ENCODE measurements at places on chromosomes 5 and 9.

- no peak for DNase-seq
These were observed 38.4 kb upstream of the CTNNAL1 start for GRCh38 chr9:109051733-109052132.

DNA sequence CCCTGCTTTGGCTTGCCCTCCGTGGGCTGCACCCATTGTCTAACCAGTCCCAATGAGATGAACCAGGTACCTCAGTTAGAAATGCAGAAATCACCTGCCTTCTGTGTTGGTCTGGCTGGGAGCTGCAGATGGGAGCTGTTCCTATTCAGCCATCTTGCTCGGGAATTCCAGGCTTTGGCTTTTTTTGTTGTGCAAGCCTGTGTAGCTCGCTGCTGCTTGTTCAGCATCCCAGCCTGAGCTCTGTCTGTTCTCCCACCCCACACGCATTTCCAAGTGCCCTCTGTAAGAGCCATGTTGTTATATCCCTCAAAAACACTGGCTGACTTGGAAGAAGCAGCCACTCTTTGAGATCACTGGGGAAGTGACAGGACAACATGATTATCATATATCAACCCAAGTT lies 101.6 kb upstream of the DPYSL3 start:
- no peak for DNase-seq

- DNase-seq = no peak
These were observed 67.0 kb downstream of the NR3C1 start for GRCh38 chr5:143336485-143336884.

GRCh38 chr9:135363596-135363995 lies 116.0 kb upstream of the PPP1R26 start:
- DNase-seq = no peak

- no peak for DNase-seq
These were observed 58.6 kb downstream of the TMC1 start for GRCh38 chr9:72579880-72580550.

DNA sequence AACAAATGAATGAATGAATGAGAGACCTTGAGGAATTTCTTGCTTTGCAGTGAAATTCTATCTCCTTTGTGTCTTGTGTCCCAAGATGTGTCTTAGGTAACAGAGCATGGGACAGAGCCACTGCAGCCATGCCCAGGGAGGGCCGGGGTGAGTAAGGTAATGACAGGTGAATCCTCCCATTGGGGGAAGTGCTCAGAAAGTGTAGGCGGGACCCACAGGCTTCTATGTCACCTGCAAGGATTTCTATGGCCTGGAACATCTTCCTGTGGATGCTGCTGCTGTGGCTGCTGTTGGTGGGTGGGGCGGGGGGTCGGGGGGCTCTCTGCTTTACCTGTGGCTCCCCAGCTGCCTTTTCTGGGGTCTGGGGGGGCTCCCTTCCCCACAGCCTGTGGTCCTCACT lies 133.6 kb upstream of the IER5L start:
- no peak for DNase-seq

- no peak for DNase-seq
These were observed 142.2 kb downstream of the SV2C start for GRCh38 chr5:76225336-76225735.

DNA sequence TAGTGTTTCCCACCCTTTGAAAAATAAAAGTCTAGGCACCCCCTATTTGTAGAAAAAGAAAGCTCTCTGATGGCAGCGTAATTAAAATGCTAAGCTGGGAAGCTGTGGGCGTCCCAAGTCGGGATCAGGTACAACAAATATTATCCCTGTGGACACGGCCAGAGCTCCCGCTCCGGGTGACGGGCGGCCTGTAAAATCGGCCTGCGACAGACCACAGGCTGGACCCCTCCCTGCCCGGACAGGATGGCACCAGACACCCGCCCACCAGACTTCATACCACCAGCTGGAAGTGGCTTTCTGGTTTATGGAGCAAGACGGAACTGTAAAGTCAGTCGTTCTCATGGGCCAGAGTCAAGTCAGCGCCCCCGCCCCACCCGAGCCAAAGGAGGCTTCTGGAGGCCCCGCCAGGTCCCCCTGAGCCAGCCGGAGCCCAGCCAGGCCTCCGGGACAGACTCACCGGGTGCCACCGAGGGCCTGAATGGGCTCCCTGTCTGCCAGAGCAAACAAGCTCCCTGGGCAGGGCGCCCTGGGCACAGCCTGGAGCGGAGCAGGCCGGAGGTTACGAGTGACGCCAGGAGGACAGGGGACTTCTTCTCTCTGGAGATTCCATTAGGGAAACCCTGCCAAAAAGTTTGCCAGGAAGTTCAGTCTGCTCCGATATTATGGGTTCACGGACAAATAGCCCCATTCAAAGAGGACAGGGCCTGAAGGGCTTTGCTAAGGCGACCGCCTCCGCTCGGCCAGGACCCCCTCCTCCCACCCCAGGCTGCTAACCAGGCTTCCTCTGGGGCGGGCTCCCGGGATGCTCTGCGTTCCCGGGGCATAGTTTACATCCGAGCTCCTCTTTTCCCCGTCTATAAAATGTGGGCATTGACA lies 173.7 kb downstream of the ERCC6L2 start:
- DNase-seq = no peak

- DNase-seq = no peak
These were observed 63.5 kb downstream of the OTULIN start for GRCh38 chr5:14727928-14728458.

DNA sequence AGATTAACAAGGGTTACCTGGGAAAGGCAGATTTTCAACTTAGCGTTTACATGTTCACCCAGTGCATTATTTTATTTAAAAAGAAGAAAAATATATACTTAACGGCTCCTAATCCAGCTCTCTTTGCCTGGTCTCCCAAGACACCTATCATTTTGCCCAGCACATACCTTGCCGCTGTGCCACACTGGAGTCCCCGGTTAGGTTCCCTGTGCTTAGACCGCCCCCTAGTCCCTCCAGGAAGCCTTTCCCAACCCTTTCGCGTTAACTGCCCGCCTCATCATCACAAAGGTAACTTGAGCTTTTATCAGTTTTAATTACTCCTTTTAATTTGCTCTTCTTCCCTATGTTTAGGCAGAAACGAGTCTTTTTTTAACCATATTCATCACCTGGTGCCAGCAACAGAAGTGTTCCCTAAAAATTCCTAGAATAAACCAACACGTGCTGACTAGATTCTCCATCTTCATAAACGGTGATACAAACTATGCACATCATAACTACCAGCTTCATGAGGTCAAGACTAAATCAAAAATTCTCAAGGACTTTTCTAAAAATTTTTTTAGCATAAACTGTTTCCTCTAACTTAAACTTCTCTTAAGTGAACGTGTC lies 19.7 kb downstream of the DNAJA1 start:
- no peak for DNase-seq

GRCh38 chr5:151448038-151448985 lies 909 bp downstream of the SLC36A1 start:
- DNase-seq = no peak

GRCh38 chr9:77750981-77751340 lies 102.8 kb upstream of the GNA14 start:
- DNase-seq = no peak

DNA sequence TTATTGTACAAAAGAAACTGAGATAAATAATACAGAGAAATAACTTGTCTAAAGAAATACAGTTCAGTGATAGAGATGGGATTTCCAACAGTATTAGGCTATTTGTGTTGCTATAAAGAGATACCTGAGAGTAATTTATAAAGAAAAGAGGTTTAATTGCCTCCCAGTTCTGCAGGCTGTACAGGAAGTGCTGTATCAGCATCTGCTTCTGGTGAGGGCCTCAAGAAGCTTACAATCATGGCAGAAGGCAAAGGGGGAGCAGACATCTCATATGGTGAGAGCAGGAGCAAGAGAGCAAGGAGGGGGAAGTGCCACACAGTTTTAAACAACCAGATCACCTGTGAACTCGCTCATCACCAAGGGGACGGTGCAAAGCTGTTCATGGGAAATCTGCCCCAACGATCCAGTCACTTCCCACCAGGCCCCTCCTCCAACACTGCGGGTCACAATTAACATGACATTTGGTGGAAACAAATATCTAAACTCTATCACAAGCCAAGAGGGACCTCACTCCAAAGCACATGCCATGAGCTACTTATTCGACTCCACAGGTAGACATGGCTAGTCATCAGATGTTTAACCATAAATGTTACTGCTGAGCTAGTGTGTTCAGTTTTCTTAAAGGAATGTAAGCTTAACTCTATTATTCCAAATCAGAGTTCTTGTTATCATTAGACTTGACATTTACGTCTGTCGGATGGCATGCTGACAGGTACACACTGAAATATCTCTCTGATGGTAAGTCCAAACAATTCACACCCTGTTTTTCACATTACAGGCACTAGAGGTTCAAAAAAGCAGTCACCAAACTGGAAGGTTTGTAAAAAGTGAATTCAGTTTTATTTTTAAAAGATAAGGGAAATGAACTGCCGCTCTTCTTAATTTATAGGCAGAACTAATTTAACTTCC lies 82.2 kb downstream of the AUH start:
- no peak for DNase-seq

- DNase-seq = no peak
These were observed 27.9 kb upstream of the ITGA2 start for GRCh38 chr5:52961274-52961681.

DNA sequence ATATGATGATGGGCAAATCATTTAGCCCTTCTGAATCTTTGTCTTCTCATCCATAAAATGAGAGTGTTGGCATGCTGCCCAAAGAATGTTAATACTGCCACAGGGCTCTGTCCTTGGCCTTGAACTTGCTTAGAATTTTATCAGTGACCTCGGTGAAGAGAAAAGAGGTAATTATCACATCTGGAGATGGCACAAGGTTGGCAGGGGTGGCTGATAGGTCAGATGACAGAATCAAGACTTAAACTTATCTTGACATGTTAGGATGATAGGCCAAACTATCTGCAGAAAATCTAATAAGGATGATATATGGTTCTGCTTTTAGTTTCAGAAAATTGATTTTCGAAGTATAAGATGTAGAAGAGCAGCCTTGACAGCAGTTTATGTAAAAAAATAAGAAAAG lies 599.1 kb upstream of the CLINT1 start:
- no peak for DNase-seq

- DNase-seq = no peak
These were observed 651.7 kb upstream of the WWC1 start for GRCh38 chr5:167639766-167640165.

DNA sequence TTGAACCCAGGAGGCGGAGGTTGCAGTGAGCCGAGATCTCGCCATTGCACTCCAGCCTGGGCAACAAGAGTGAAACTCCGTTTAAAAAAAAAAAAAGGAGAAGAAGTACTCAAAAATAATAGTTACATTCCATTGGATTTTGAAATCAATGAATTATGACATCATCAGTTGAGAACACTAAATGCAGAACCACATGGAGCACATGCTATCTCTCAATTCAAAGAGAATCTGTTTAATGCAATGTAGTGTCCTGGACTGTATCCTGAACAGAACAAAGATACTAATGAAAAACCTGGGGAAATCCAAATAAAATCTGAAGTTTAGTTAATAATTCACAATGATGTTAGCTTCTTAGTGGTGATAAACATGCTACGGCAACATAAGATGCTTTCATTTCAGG lies 20.3 kb downstream of the CDC14B start:
- DNase-seq = no peak

DNA sequence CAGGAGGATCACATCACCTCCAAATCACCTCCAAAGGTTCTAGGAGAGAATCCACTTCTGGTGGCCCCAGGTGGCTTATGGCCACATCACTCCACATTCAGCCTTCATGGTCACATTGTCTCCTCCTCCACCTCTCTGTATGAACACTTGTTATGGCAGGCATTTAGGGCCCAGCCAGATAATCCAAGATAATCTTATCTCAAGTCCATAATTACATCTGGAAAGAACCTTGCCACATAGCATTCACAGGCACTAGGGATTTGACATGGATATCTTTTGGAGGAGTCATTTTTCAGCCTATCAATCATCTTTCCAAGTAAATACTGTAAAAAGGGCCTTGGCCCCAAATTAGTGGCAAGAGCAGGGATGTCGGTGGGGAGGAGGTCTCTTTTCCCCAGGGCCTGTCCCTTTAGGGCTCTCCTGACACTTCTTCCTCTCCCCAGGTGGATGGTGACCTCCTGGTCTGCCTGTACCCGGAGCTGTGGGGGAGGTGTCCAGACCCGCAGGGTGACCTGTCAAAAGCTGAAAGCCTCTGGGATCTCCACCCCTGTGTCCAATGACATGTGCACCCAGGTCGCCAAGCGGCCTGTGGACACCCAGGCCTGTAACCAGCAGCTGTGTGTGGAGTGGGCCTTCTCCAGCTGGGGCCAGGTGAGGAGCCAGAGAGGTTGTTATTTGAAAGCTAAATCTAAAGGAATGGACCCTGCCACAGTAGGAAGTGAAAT lies 140.9 kb downstream of the SAXO1 start:
- DNase-seq = no peak

- DNase-seq = peak; percentile 89
These were observed 71.5 kb downstream of the ANKRD33B start for GRCh38 chr5:10635257-10635866.

DNA sequence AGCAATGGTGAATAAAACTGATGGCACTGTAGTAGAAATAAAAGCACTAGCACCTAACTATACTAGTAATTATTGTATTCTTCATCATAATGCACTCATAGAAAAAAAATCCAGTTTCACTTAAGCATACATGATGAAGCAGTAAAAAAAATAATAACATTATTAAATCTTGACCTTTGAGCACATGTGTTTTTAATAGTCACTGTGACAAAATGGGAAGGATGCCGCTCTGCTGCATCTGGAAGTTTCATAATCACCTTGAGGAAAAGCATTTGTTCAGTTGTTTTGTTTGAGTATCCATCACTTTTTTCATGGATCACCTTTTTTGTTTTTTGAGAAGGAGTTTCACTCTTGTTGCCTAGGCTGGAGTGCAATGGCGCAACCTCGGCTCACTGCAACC lies 13.2 kb downstream of the OR2K2 start:
- no peak for DNase-seq

GRCh38 chr5:140073296-140073695 lies 30.2 kb upstream of the NRG2 start:
- DNase-seq = peak; percentile 25

- DNase-seq = no peak
These were observed 384.2 kb upstream of the CDH10 start for GRCh38 chr5:25029004-25029403.

DNA sequence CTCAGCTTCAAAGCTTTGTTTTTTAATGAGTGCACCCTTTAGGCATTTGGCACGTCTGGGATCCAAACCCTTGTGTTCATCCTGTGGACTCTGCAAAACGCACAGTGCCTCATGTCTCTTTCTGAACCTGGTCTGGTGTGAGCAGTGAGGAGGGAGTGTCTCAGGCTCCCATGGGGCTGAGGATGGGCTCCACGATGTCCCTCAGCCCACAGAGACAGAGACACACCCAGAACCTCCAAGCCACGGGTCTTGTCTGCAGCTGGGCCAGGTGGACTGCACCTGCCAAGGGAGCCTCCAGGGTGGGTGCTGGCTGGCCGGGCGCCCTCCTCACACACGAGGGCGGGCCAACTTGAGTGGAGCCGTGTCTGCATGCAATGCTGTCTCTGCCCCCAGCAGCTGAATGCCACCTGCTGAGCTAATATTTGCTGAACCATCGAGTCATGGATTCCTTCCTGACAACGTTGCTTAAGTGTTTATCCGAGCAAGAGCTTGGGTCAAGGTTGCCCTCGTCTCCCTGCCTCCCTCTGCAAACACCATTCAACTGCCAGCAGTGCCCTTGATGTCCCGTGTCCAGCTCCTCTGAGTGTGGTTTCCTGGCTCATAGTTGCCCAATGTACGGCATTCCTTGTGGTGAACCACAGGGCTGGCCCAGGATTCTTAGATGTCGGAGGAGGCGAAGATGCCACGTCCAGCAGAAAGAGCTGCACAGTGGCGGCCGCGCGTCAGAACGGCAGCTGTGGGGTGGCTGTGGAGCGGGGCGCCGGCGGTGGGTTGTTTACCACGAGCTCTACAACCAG lies 31.4 kb upstream of the LPCAT1 start:
- DNase-seq = no peak
